Astrocyte of the cerebellum (primary cell): ENCODE measurements at places on chromosomes 4 and X.

DNA sequence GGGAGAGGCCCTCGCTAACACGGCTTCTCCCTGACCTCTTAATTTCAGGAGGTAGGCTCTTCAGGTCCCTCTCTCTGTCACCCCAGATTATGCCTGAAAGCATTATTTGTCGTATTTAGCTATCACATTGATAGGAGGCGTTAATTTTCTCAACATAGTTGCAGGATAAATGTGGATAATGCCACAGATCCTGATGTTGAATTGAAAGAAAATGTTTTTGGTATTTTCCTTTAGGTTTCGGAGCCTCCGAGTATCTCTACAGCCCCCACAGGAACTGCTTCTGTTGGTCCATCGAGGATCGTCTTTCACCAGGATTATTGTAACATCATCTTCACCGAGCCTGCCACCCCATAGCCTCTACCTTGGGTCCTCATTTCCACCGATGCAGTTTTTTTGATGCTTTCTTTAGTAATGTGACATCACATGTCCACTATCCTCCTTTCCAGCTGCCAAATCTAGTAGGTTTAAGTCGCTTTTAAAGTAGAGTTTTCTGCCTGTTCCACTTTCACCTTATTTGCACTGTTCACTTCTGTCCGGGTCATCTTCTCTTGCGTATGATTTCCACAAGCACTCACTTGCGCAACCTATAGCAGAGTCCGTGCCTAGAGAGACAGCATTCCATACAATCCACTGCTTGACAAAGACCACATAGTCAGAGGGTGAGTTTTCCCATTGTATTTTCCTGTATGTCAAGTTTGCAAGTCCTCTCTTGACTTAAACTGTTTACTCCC lies 665 bp downstream of the TIGD2 start:
- DNase-seq: peak; percentile 38

DNA sequence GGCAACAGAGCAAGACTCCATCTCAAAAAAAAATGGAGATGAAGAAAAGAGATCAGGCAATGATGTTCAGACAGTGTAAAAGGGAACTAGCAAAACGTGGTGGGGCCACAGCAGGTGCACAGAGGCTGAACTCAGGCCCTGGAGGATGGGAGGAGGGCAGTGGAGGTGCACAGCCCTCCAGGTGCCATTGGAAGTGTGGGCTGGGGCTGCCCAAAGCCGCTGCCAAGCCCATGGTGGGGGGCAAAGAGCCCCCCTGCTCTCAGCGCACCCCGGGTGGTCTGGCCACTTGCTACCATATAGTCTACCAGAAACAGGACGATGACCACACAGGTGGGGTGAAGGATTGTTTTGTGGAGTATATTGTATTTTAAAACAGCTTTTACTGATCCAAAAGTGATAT lies 7.1 kb downstream of the TMEM271 start:
- no peak for DNase-seq

- no peak for DNase-seq
Measured at GRCh38 chrX:8027827-8028226, 100.6 kb upstream of the PNPLA4 start.

DNA sequence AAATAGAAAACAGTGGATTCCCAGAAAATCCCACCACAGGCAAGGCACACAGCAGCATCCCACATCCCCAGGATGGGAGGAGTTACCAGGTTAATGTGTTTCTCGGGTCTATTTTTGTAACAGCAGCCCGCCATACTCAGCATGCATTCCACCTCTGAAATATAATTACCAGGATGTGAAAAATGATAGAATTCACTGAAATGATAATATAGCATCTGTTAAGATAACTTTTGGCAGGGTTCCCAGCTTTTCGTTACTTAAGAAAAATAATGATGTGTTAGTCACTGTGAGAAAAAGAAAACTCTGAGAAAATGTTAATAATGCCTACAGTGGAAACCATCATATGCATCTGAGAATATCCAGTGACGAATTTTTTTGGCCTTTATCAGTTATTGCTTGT lies 87.1 kb downstream of the VCX2 start:
- peak; percentile 78 for DNase-seq

DNA sequence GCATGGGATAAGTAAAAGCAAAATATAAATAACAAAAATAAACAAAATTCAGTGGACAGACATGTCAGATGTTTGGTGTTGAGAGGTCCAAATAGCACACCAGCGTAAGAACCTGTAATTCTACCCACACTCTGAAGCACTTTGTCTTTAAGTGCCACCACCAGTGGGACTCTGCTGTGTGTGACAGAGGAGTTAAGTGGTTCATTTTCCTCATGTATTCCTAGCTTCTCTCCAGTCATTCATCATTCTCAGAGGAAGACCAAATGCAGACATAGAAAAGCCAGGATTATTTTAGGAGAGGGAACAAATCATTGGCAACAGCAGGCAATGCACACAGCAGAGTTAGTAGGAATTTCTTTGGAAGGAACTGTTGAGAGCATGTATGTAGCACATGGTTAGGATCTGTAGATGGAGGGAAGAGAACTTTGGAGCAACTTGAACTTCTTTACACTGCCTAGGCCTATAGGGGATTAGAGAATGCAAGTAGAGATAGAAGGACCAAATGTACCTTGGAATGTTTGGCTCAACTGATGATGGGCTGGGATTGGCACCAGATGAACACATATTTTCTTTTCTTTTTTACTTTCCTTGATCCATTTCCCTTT lies 43.0 kb upstream of the ARHGAP24 start:
- no peak for DNase-seq

- DNase-seq: no peak
Measured at GRCh38 chrX:153848325-153848724, 18.0 kb upstream of the PDZD4 start.

DNA sequence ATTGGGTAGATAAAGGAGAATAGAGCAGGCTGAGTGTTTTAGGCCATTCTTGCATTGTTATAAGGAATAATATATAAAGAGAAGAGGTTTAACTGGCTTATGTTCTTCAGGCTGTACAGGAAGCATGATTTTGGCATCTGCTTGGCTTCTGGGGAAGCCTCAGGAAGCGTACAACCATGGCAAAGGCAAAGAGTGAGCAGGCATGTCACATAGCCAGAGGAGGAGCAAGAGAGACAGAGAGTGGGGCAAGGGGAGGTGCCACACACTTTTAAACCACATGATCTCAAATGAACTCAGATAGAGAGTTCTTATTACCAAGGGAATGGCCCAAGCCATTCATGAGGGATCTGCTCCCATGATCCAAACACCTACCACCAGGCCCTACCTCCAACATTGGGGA lies 4.4 kb upstream of the METTL14 start:
- no peak for DNase-seq

DNA sequence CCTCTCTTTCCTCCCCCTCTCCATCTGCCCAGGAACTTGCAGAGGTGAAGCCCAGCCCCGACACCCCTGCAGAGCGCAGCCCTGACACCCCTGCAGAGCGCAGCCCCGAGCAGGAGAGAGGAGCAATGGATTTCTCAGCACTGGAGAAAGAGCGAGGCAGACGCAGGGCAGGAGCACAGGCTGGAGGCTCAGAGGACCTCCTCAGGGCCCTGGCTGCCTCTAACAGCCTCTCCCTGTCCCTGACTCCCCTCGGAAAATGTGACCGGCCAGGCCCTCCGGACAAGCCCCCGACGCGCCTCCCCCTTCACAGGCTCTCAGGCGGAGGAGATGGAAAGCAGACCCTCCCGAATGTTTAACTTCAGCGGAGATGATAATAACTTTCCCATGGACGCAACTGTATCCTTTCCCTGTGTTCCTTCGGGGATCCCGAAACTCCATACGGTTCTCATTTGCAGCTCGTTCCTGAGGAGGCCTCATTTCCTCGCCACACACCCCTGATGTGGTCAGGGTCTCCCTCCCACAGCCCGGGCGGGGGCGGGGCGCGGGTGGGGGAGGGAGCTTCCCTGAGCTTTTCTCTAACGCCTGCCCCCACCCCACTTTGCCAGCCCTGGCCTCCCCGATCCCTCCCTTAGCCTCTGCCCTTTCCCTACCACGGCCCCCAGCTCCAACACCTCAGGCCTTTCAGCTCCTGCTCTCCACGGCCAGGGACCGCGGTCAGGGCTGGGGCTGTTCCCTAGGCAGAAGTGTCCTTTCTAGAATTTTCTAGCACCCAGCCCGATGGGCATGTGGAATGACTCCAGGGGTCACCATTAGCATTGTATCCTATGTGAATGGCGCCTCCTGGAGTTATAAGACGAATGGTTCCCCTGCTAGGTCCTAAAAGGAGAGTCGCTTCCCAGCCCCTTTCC lies 201.1 kb upstream of the BCOR start:
- DNase-seq: no peak

DNA sequence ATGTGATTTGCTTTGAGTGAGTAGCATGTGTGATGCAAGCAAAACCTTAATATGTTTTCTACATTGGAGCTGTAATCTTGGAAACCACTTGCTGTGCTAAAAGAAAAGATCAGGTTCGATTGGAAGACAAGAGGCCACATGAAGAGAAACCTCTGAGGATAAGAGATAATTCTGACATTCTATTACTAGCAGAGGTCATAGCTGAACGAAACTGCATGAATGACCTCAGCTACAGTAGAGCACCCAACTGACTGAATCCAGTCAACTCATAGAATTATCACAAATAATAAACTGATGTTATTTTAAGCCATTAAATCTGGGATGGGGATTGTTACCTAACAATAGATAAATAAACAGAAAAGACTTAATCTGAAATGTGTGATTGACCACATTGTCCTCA lies 147.1 kb downstream of the CAMK2D start:
- no peak for DNase-seq

GRCh38 chr4:48746608-48747362 lies 33.3 kb downstream of the FRYL start:
- DNase-seq: no peak

GRCh38 chr4:144969821-144970220 lies 128.2 kb downstream of the ANAPC10 start:
- no peak for DNase-seq

- DNase-seq: peak; percentile 28
Measured at GRCh38 chr4:102196221-102196620, 149.1 kb downstream of the SLC39A8 start.

GRCh38 chrX:109660435-109661143 lies 35.6 kb upstream of the KCNE5 start:
- DNase-seq: no peak

GRCh38 chr4:88962396-88962795 lies 94.6 kb downstream of the FAM13A start:
- DNase-seq: no peak
